Urinary bladder (tissue), 4 donors: ENCODE measurements at places on chromosomes 16 and 17. TPM values are rescaled to one million over a fixed set of nuclear protein-coding genes. Genes with fewer than 3 reads are reported as not detected.

The CALB2 gene
- polyA plus RNA-seq: 1.6 TPM

GRCh38 chr17:29591737-29592608, 959 bp upstream of the ANKRD13B start:
- DNase-seq: peak; percentile 71

The KRTAP17-1 gene
- polyA plus RNA-seq: not detected

DNA sequence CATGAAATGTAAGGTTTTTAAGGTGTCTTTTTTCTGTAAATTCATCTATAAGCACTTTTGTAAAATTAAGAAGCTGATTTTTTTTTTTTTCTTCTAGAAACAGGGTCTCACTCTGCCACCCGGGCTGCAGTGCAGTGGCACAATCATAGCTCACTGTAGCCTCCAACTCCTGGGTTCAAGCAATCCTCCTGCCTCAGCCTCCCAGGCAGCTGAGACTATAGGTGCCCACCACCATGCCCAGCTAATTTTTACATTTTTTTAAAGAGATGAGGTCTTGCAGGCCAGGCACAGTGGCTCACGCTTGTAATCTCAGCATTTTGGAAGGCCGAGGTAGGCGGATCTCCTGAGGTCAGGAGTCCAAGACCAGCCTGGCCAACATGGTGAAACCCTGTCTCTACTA, 4.5 kb upstream of the CYB5B start:
- no peak for DNase-seq

- DNase-seq: no peak
Observed at GRCh38 chr16:25643633-25644032, 48.1 kb upstream of the HS3ST4 start.

DNA sequence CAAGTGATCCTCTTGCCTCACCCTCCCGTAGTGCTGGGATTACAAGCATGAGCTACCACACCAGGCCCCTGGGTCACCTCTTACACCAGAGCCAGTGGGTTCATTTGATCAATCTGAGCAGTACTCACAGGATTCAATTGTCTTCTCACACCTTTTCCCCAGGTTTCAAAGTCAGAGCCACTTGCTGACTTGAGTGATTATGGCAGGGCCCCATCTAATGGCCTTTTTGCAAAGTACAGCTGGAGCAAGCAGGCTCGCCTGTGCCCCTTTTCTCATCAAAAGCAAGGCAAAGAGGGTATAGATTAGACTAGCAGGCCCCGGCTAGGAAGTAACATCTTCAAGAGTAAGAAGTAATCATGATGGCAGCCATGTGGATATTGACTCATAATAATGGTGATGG, 114.8 kb upstream of the NOL11 start:
- no peak for DNase-seq

GRCh38 chr17:69418535-69418934, 4.0 kb downstream of the MAP2K6 start:
- no peak for DNase-seq

GRCh38 chr16:72299684-72300243, 127.8 kb upstream of the PMFBP1 start:
- no peak for DNase-seq

The VMP1 gene
- 157 TPM for polyA plus RNA-seq

- no peak for DNase-seq
Observed at GRCh38 chr17:36661047-36661666, 59.8 kb downstream of the MRM1 start.

The ZNHIT3 gene
- polyA plus RNA-seq: 51.9 TPM

GRCh38 chr16:81384006-81384405, 60.6 kb upstream of the CMIP start:
- DNase-seq: peak; percentile 33

The RNF166 gene
- 19.6 TPM for polyA plus RNA-seq

The CIITA gene
- polyA plus RNA-seq: 6.4 TPM

DNA sequence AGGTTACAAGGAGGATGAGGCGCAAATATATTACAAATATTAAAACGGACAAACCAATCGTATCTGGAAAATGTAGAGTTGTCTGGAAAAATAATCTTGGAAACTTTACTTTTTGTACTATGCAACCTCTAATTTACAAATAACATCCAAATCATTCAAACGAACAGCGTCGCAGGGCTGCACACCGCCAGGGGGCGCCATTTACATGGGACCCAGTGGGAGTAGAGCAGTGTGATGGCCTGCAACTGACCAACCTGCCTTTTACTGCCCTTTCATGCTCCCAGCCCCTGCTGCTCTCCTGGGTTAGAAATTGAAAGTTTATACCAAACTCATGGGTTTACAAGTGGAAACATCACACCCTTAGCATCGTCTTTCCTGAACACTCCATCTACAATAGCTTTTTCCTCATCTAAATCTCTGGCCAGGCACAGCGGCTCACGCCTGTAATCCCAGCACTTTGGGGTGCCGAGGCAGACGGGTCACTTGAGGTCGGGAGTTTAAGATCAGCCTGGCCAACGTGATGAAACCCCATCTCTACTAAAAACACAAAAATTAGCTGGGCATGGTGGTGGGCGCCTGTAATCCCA, 10.0 kb downstream of the PITPNC1 start:
- DNase-seq: no peak

DNA sequence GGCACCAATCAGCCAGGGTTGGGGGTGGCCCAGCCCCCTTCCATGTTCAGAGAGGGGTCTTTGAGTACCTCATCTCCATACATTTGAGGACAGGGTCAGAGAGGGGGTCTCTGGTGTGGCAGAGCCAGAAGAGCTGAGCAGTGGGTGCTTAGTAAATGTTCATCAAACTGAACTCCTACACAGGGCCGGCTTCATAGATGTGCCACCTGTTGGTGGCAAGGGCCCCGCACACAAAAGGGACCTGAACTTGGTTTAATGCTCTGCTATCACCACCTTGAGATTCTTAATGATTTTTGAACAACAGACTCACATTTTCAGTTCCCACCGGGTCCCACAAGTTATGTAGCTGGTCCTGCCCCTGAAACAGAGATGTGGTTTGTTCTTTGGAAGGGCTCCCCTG, 9.0 kb upstream of the C1QL1 start:
- no peak for DNase-seq

DNA sequence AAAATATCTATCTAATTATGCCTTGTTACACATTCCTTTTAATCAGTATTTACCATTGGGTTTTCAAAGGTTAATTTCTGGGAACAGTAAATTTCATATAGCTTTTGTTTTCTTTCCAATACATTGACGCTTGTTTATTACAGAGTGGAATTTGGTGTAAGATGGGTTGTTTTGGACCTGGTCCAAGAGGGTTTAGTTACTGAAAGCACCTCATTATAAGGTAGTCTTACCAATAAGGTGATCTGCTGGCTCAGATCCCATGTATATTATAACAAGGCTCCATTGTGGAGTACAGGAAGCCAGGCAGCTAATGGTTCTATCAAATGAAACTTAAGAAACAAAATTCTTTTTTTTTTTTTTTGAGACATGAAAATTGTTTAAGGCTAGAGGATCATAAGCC, 87.3 kb upstream of the NACA2 start:
- DNase-seq: no peak

The EVI2A gene
- polyA plus RNA-seq: 7.8 TPM

GRCh38 chr17:42453439-42453838, 5.2 kb upstream of the ATP6V0A1 start:
- DNase-seq: no peak

GRCh38 chr16:67372664-67373063, 20.6 kb downstream of the TPPP3 start:
- DNase-seq: no peak

The MEIOB gene
- polyA plus RNA-seq: not detected

GRCh38 chr16:50712956-50713355, 19.6 kb downstream of the NOD2 start:
- no peak for DNase-seq

The IRX3 gene
- polyA plus RNA-seq: 1.2 TPM

The TK1 gene
- polyA plus RNA-seq: 3.2 TPM

The TRIM16 gene
- 30.5 TPM for polyA plus RNA-seq

The ACACA gene
- 31.7 TPM for polyA plus RNA-seq

DNA sequence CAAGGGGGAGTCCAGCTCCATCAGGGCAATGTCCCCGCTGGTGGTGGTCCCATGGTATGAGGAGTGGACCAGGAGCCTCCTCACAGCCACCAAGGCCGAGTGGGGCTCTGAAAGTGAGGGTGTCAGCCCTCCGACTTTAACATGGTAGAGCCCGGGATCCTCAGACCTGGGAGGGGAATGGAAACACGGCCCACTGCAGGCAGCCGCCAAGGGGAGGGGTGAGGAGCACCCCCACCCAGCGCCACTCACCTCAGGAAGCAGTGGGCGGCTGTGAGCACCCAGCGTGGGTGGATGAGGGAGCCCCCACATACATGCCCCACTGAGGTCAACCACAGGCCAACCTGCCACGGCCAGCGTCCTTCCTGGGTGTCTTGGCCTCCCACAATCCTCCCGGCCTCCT, 10.8 kb downstream of the ZG16B start:
- no peak for DNase-seq

- no peak for DNase-seq
Observed at GRCh38 chr17:57448759-57449283, 192.5 kb downstream of the MSI2 start.

- DNase-seq: no peak
Observed at GRCh38 chr16:14304891-14305460, 233.9 kb downstream of the MRTFB start.

The NPW gene
- 0.08 TPM for polyA plus RNA-seq

GRCh38 chr17:45143767-45144198, 4.5 kb upstream of the HEXIM1 start:
- peak; percentile 87 for DNase-seq

The SULT1A4 gene
- 23.9 TPM for polyA plus RNA-seq

GRCh38 chr17:80221351-80222105, 1.3 kb downstream of the SLC26A11 start:
- DNase-seq: no peak

- no peak for DNase-seq
Observed at GRCh38 chr17:74610108-74610507, 13.4 kb downstream of the CD300E start.

- no peak for DNase-seq
Observed at GRCh38 chr16:85905110-85906095, 6.4 kb downstream of the IRF8 start.

DNA sequence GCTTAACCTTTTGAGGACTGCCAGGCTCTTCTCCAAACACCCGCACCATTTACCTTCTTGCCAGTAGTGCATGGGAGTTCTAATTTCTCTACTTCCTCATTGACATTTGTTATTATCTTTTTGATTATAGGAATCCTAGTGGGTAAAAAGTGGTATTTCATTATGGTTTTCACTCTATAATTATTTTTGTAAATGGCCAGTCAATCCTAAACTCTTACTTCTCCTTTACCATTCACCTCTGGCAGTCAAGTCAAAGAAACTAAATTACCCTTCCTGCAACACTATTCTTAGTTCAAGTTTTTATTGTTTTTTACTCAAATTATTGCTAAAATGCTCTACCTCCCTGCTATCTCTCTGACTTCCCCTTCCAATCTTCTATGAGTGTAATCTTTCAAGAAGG, 29.8 kb upstream of the ANKFY1 start:
- no peak for DNase-seq

The TMEM106A gene
- polyA plus RNA-seq: 4.4 TPM

DNA sequence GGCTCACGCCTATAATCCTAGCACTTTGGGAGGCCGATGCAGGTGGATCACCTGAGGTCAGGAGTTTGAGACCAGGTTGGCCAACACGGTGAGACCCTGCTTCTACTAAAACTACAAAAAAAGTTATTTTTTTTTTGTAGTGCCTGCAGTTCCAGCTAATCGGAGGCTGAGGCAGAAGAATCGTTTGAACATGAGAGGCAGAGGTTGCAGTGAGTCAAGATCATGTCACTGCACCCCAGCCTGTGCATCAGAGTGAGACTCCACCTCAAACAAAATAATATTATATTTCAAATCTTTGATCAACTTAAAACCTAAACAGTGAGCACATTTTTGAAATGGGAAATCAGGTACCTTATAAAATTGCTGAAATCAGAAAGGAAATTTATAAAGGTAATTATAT, 36.5 kb downstream of the NCOR1 start:
- no peak for DNase-seq

DNA sequence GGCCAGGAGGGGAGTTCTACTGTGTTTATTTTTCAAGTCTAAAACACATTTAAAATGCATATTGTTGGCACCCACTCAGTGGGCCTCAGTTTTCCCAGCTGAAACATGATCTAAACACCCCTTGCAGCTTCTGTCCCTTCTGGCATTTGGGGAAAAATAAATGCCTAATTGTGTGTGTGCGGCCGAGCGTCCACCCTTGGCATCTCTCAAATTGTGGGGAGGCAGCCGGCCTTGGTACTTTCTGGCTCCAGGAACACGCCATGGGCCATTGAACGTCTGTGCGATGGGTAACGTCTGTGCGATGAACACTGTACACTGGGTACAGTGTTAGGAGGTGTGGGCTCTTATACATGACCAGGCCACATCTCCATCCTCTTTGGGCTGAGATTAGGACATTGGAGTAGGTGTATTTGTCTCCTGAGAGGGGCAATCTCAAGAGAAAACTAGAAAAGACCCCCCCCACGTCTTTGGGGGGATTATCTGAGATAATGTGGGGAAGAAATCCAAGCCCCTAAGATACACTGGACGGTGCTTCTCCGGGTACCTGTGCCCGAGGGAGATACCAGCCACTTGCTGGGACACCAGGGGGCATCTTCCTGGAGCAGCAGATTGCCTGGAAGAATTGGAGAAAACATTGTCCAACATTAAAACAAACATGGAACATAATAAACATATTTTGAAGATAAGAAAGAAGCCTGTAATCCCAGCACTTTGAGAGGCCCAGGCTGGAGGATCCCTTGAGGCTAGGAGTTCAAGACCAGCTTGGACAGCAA, 54.9 kb downstream of the RAB11FIP4 start:
- DNase-seq: no peak

DNA sequence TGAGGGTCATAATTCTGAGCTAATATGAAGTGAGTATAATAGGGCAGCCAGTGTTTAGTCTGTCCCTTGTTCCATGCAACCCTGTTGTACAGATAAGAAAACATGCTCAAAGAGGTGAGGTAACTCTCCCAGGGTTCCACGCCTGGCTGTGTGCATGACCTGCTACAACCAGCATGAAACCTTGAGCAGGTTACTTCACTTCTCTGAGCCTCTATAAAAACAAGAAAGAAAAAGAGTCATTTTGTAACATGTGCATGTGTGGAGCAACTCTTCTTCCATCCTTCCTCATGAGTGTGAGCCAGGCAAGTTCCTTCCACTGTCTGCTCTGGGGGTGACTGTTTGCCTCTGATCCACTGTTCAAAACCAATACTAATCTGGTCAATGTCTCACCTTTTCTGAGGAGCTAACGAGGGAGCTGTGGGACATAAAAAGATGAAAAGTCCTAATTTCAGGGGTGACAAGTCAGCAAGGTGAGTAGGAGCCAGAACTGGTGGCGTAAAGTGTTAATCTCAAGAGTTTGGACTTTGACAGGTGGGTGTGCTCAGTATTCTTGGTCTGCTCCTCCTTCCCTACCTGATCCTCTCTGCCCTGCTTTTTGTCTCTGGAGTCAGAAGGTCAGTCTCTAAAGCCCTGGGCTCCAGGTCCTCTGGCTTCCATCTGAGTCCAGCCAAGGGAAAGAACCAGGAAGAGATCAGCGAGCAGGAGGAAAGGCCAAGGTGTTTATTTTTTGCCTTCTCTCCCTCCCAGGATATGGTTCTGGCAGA, 21.5 kb downstream of the GFOD2 start:
- no peak for DNase-seq

The SLC52A1 gene
- polyA plus RNA-seq: 0.35 TPM

- DNase-seq: no peak
Observed at GRCh38 chr16:49698931-49699840, 156.7 kb downstream of the ZNF423 start.

The CHD9NB gene
- polyA plus RNA-seq: 1.4 TPM

- no peak for DNase-seq
Observed at GRCh38 chr17:79093270-79093669, 18.6 kb downstream of the ENGASE start.
